ENCODE measurements at places on chromosomes 5 and 9.
A peak's percentile ranks its signal among the peaks of the same experiment; 100 is the strongest.

DNA sequence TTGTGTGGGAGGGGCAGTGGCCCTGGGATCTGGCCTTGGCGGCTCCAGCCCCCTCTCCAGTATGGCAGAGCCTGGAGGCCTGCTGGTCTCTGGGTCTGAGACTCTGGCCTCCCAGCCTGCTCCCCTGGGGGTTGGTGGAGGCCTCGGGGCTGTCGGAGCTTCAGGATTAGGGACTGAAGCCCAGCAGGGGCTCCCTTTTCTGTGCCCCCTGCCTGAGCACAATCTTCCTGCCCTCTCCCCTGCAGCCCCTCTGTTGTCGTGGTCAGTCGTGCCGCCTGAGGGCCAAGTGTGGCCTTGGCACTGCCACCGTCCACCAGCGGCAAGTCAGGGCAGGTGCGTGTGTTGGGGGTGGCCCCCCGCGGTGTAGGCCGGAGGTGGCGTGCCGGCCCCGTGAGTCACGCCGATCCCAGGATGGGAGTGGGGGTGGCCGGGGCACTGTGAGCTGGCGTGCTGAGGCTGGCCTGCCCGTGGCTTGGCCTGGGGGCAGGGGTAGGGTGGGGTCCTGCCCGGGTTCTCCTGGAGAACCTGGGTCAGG lies 53.6 kb downstream of the RXRA start:
- no peak for DNase-seq

GRCh38 chr9:87711857-87712800 lies 13.8 kb upstream of the CTSL start:
- no peak for DNase-seq

DNA sequence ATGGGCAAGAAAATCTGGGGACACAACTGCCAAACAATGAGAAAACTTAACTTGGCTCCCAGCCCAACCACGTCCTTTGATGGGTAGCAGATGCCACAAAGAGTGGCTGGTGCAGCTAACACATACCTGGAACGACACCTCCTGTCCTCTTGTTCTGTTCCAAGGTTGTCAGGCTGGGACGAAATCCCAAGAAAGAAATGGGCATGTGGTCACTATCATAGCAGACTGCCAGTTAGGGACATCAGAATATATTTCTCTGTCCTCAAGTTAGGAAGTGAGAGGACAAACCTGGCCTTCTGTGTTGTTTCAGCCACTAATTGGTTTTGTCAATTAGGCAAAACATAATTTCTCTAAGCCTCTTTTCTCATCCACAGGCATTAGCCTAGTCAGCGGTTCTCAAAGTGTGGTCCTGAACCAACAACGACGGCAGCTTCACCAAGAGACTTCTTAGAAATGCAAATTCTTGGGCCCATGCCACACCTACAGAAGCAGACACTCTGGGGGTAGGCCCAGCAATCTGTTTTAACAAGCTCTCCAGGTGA lies 63.4 kb downstream of the RAPGEF1 start:
- no peak for DNase-seq

- DNase-seq, result no peak
Measured at GRCh38 chr9:115775659-115776058, 377.9 kb upstream of the PAPPA start.

DNA sequence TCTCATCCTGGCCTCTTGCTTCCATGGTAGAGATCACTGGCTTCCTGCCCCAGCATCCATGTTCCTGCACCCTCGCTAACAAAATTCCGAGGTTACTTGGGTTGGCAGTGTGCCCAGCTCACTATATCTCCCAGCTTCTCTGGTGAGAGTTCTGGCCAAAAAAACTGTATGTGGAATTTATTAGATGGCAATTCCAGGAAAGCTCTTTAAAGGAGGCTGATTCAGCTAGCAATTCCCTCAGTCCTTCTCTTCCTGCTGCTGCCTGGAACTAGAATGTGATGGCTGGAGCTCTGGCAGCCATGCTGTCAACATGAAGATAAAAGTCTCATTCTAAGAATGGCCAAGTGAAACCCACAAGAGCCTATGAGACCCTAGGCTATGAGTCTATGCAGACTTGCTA lies 88.8 kb downstream of the SECISBP2 start:
- DNase-seq, result no peak

GRCh38 chr9:136019681-136020060 lies 58.5 kb upstream of the UBAC1 start:
- no peak for DNase-seq

- DNase-seq, result no peak
Measured at GRCh38 chr5:107121793-107122519, 548.8 kb downstream of the EFNA5 start.

DNA sequence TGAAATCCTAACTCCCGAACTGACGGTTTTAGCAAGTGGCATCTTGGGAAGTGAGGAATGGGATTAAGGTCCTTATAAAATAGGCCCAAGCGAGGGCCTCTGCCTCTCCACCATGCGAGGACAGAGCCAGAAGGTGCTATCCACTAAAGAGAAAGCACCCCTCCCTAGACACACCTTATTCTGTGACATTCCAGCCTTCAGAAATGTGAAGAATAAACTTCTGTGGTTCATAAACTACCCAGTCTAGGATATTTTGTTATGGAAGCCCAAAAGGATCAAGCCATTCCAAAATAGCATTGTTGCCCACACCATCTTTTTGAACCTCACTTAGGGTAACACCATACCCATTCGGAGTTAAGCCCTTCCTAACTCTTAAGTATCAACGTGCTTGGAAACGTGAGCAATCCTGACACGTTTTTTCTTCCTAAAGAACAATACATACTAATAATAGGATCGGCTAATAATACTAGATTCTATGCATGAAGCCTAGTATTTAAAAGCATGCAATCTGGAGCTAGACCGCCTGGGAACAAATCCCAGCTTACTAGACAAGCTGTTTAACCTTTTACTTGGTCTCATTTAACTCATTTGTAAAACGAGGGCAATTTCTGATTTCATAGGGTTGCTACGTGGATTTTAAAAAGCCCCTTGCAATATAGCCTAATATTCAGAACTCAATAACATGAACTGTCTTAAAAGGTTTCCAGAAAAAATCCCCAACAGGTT lies 1.1 kb upstream of the SMC2 start:
- DNase-seq, result no peak

GRCh38 chr5:39224196-39224761 lies 4.9 kb upstream of the FYB1 start:
- DNase-seq, result no peak

DNA sequence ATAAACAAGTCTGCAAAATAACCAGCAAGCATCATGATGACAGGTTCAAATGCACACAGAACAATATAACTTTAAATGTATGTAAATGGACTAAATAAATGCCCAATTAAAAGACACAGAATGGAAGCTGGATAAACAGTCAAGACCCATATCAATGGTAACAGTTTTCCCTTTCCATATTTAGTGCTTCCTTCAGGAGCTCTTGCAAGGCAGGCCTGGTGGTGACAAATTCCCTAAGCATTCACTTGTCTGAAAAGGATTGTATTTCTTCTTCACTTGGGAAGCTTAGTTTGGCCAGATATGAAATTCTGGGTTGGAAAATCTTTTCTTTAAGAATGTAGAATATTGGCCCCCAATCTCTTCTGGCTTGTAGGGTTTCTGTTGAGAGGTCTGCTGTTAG lies 120.2 kb upstream of the RASA1 start:
- no peak for DNase-seq

DNA sequence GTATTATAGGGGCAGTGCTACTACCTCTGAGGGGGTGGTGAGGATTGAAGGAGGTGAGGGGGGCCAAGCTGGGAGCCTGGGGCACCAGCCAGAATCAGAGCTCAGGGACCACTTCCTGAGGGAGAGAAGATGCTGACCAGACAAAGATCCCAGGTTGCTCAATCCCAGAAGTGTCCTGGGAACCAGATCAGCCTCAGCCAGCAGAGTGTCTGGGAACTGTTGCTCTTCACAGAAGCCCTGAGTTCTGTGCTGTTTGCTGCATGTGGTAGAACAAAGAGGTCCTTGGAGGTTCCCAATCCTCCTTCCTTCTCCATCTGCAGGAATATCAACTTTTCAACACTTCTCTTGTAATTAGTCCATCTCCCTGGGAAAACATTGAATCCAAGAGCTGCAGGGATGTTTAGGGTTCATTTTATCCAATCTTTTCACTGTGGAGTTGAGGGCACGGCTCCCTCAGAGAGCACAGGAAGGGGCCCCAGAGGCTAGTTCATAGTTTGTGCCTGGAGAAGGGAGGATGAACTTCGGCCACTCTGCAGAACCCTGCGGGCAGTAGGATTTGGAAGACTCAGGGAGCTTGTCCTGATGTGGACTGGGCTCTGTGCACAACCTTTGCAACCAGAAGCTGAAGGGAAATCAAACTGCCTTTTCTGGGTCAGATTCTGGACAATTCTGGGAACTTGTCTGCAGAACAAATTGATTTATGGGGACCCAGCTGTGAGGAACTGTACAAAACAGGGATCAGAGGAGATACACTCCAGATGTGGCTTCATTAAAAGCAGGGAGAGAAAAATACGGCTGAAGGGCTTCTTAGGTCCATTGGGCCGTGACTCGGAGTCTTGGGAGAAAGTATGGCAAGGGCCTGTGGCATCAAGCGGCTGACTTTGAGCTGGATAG lies 57.1 kb downstream of the GALNT12 start:
- DNase-seq, result no peak

DNA sequence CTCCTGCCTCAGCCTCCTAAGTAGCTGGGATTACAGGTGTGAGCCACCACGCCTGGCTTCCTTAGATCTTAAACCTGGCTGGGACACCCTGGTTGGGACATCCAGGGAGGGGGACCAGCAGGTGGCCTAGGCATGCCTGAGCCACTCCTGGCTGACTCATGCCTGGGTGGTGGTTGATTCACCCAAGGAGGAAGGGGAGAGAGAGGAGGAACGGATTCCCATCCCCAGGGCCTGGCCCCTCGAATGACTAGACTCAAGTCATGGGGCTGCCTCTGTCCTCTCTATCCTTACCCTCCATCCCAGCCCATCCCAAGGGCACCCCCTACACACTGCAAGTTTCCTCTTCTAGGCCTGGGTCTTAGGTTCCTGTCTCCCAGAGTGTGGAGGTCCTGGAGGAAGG lies 12.7 kb downstream of the EEIG1 start:
- DNase-seq, result no peak

DNA sequence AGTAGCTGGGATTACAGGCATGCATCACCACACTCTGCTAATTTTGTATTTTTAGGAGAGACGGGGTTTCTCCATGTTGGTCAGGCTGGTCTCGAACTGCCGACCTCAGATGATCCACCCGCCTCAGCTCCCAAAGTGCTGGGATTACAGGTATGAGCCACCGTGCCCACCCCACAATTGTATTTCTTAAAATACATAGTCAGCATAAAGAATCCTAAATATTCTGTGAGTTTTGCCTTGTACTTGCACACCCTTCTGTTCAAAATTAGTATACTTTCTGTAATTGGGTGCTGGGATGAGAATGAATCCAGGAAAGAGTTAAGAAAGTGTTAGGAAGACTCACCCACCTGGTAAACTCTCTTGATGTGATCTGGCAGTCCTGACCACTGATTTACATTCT lies 101.3 kb downstream of the CAAP1 start:
- DNase-seq, result no peak

DNA sequence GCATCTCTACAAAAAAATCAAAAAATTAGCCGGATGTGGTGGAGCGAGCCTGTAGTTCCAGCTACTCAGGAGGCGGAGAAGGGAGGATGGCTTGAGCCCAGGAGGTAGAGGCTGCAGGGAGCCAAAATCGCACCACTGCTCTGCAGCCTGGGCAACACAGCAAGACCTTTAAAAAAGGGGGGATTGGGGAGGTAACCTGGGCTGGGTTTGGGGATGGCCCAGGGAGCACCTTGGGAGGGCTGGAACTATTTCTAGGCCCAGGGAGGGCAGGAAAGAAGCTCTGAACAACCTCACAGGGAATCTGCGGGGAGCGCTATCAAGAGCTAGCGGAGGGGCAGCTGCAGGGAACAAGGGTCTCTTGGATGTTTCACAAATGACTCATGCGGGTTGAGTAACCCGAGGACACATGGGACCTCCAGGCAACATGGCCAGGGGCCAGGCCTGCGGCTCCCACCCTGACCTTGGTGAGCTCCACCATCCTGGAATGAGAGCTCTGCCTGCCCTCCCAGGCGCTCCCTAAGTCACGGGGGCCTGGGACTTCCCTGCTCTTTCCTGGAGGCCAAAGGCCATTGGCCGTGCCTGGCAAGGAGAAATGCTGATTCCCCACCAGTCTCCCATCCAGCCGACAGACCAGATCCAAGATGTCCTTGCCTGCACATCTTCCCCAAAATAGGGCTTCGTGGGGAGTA lies 23.4 kb downstream of the SARDH start:
- DNase-seq, result no peak

DNA sequence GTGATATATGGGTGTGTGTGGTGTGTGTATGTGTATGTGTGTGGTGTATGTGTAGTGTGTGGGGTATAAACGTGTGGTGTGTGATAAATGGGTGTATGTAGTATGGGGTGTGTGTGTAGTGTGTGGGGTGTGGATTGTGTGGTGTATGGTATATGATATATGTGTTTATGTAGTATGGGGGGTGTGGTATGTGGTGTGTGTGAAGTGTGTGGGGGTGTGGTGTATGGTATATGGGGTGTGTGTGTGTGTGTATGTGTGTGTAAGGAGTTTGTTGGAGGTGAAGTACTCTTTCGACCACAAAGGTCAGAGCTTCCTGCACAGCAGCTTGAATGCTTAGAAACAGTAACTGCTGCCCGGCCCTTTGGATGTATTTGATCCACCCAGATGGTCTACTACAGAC lies 145.2 kb upstream of the IQGAP2 start:
- no peak for DNase-seq

GRCh38 chr5:156879665-156880285 lies 29.7 kb downstream of the PPP1R2B start:
- peak; percentile 36 for DNase-seq

GRCh38 chr9:19488721-19489120 lies 79.9 kb downstream of the ACER2 start:
- no peak for DNase-seq

GRCh38 chr5:180484813-180485212 lies 9.4 kb upstream of the CNOT6 start:
- DNase-seq, result no peak

DNA sequence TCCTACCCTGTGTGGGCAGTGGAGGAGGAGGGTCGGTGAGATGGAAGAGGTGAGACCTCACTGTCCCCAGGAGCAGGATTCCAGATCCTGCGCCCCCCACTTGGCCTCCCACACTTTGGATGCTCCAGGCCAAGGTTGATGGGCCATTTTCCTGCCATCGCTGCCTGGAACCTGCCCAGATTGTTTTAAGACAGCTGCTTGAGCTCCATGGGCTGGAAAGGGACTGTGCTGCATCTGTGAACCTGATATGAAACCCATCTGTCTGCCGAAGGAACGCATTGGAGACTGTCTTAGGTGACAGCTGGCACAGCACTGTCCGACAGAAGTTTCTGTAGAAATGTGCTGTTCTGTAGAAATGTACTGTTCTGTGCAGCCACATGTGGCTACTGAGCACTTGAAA lies 72.7 kb upstream of the SLC25A48 start:
- DNase-seq, result no peak

GRCh38 chr5:170151097-170151831 lies 45.6 kb downstream of the FOXI1 start:
- DNase-seq, result no peak

All from GM19239 (cell line).